H1 (cell line): ENCODE measurements at places on chromosomes 7 and 10. TPM values are rescaled to one million over a fixed set of nuclear protein-coding genes. Genes with fewer than 3 reads are reported as not detected.

- DNase-seq, result no peak
- H3K36me3 ChIP-seq, result no peaks in the 10 kb centered on the region
- no peak overlapping the region for H3K27ac ChIP-seq
Observed at GRCh38 chr7:155166673-155167370, 96.7 kb downstream of the HTR5A start.

GRCh38 chr10:3372281-3372680, 199.7 kb upstream of the PITRM1 start:
- H3K27ac ChIP-seq, result no peak overlapping the region
- no peaks in the 10 kb centered on the region for H3K27me3 ChIP-seq
- H3K36me3 ChIP-seq, result no peaks in the 10 kb centered on the region
- no peaks in the 10 kb centered on the region for H3K4me1 ChIP-seq
- no peak overlapping the region for H3K4me3 ChIP-seq
- no peak for DNase-seq

GRCh38 chr10:17081431-17081830, 48.2 kb downstream of the CUBN start:
- H3K4me3 ChIP-seq, result no peak overlapping the region
- H3K27ac ChIP-seq, result no peak overlapping the region
- H3K27me3 ChIP-seq, result no peaks in the 10 kb centered on the region
- no peaks in the 10 kb centered on the region for H3K4me1 ChIP-seq

GBX1 gene
- polyA plus RNA-seq, result not detected in 2 replicates

TMEM236 gene
- 0.02 TPM in 2 replicates for polyA plus RNA-seq
